Hippocampal formation (tissue), 2 donors: ENCODE measurements at places on chromosomes 3 and 15.

DNA sequence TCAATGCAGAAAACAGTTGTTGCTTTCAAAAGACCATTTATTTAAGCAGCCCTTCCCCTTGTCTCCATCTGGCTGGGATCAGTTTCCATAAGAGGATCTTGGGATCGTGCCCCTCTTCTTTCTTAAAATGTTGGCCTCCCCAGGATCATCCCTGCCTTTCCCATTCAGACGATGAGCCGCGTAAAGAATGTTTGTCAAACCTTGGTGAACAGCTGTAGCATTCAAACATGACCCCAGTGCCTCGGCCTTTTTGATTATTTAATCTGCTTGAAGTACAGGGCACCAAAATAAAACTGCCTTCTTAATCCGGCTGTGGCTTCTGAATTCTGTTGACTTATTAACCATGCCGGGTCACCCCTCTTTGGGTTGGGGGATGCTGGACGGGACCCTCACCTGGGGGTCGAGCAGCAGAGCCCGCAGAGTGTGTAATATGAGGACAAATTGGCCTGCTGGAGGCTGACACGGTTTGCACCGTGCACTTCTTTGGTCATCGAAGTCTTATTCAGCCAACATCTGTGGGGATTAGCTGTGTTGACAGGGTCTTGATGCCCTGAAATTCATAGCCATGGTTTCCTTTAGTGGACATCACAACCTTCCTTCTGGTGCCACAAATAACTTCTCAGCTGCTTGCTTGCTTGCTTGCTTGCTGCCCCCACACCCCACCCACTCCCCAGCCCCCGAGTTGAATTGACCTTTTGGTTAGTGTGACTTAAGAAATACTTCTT lies at the start of gene LRTM1:
Gene LRTM1 (minus strand): TSS at position 14 of the 725 bp plus-strand sequence. CDS start 148 bp downstream, outside the sequence.
- no peak for DNase-seq

GRCh38 chr3:127422663-127423375 lies 135.0 kb upstream of the PRR20G start:
- DNase-seq: no peak

- no peak for DNase-seq
These were observed 6.0 kb downstream of the ADCY5 start for GRCh38 chr3:123442908-123443307.

DNA sequence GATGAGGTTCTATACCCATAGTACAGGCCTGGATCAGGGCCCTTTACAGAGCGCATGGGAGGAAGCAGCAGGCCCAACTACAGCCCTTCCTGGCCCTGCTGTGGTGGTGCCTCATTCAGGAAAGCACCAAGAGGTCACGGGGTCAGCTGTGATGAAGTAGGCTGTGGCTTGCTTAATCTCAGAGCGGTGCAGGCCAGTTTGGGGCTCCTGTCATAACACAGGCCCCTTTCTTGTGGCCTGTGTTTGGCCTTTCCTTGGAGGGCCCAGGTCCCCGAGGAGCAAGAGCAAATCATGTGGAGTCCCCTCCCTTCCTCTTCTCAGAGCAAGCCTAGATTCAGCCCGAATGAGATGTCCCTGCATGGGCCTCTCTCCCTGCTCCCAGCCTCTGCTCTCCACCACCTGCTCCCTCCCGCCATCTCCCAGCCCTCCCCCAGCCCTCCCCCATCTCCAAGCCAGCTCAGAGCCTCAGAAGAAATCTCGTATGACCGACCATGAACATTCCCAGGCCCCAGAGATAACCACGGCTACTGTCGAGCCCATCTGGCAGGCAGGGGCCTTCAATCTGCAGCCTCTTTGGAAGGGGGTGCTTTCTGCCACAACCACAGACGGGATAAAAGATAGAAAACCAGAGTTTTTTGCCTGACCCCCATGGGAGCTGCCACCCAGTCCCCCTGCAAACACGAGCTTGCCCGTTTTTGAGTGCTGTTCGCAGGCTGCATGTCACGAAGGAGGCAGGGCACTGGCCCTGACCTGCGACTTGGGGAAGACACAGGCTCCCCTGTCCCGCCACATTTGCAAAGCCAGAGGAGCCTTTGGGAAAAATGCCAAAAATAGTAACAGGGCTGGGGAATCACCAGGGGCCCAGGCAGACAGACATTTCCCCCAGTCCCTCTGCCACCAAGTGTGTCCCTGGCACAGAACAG lies 32.3 kb upstream of the DUSP7 start:
- no peak for DNase-seq

DNA sequence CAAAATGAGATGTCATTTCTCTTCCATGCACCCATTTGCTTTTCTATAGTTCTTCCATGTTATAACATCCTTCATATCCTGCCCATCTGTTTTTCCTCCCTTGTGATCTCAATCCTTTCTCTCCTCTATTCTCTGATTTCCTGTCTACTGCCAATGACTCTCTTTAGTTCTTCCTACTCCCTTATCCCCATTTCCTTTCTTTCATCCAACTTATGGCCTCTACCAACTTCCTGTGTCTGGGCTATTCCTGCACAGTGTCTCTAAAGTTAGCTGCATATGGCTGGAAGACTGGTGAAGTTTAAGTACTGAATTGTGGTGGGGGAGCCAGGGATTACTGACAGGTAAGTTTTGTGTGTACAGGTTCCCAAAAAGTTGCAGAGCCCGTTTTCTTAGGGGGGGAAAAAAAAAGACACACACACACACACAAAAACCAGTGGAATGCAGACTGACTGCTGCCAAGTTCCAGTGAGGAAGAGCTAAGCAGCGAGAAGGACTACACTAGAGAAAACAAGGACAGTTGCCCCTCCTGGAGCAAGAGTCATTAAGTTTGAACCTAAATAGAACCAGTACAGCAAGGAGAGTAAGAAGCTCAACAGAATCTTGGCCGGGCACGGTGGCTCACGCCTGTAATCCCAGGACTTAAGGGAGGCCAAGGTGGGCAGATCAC lies 28.8 kb downstream of the XRN1 start:
- DNase-seq: no peak

GRCh38 chr15:89360294-89360971 lies 25.8 kb upstream of the POLG start:
- no peak for DNase-seq

- no peak for DNase-seq
These were observed 379.1 kb downstream of the CADM2 start for GRCh38 chr3:85337895-85338294.

DNA sequence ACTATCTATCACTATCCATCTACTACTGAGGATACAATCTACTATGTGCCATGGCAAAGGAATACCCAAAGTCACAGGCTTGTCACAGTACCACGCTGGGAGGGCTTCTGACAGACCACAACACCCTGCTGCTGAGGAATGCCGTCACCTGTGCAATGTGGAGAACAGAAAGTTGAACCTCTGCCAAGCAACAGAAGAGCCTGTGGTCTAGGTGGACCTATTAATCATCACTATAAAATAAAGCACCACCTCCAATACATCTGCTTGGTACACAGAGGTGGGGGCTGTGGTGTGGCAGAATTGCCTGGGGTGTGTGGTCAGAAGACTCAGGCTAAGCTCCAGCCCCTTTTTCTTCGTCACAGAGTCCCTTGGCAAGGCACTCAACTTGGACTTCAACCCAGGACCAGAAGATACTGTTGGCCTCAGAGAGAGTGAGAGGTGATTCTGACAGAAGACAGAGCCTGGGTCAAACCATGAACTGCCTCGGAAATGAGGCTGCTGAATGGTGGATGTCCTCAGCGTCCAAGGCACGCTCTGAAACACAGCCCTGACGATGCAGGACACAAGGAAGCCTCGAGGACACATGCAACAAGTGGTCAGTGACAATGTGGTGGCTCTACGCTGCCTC lies 189.4 kb upstream of the CHRNA7 start:
- no peak for DNase-seq

GRCh38 chr3:182182531-182182968 lies 470.8 kb downstream of the SOX2 start:
- DNase-seq: no peak

DNA sequence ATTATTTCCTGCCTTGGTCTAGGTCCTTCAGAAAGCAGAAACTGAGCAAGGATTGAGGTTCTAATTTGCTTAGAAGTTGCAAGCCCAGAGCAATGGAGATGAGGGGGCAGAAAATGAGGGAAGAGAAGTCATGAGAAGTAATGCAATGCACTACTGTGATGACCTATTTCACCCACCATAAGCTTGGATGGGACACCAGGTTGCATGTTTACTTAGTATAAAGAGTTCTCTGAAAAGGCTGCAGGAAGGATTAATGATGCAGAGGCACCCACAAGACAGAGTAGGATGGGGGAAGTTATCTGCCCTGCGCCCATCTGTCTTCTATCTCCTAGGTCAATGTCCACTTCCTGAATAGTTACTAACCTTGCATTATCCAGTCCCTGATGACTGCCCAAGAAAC lies 84.8 kb upstream of the SNRK start:
- DNase-seq: no peak

- no peak for DNase-seq
These were observed 2.3 kb upstream of the CCR8 start for GRCh38 chr3:39327053-39327745.

DNA sequence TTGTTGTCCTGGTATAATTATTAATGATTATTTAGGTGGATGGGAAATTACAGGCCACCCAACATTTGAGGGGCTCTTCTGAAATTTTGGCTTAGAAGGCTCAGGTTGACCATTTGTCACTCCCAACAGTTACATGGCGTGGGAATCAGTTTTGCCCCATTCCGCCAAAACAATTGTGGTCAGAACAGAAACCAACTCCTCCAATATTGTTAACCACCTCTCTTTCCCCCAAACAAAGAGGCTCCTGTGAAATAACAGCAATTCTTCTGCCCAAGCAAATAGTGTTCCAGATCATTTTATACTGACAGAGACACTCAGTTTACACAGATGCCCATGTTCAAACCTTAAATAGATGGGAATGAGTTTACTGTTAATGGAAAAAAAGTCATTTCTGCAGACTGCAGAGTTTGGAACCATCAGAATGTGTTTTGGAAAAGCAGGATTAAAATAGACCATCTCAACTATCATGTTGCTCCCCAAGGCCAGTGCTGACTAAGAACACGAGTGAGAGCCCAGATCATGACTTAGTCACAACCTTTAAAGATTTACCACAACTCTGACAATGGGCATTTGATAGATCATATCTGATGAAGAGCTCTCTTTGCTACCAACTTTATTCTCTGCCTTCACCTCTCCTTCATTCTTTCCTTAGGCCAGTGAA lies 102.1 kb downstream of the DUT start:
- no peak for DNase-seq

DNA sequence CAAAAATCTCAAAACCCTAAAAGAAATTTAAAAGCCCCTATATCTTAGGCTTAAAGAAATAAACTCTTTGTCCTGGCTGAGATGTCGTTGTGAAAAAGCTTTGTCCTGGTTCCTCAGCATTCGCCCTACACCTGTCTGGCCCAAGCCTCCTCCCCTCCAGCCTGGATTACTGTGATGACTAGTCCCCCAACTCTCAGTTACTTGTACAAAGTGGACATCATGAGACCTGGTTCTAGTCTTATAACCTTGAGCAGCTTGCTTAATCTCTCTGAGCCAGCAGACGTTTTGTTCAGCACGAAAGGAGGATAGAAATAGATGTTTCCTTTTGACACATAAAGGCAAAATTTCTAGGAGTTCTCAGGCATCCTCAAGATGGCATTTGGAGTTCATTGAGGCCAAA lies 51.6 kb downstream of the FILIP1L start:
- DNase-seq: no peak

DNA sequence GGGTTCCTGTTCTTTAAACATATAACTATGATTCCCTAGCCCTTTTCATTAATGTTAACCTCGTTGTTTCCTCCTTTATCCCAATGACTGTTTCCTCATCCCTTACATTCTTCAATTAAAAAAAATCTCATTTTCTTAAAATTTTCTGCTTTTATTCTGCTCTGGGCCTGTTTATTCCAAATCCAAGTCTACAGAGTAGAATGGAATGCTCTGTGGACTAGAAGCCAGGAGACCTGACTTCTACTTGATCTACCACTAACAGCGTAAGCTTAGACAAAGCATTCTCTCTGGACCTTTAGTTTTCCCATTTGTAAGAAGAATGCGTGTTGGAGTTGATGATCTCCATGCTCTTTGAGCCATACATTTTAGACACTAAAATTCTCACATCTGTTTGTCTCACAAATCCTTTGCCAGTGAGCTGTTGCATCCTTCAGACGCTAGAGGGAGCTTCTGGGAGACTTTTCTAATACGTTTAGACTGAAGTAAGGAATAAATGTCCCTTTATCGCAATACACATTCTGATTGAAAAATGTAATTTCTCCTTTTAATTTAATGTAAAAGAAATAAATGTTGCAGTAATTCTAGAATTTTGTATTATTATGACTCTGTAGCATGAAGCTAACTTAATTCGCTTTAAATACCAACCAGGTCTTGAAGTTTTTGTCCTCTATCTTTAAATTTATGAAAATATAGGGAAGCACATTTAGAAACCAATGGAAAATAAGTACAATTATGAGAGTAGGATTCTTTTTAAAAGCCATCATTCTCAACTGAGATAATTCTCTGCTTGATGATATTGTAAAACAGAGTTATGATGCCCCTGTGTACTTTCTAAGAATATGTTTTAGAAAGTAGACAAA lies 21.7 kb upstream of the GMNC start:
- DNase-seq: peak; percentile 11

DNA sequence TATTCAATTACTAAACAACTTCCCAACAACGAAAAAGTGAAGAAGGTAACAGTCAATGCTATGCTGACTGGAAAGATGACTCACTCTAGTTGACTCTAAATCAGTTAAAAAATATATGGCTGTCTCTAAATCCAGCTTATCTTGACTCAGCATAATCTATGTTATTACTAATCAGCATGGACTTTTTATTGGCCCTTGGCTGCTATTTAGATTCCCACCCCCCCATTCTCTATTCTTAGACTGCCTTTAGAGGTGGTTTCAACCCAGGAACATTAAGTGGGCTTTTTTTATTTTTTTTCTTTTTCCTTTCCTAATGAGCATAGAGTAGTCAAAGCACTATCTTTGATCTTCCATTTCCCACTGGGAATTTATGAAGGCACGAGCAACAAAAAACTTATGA lies 1.9 kb downstream of the PCOLCE2 start:
- DNase-seq: no peak

GRCh38 chr15:57626713-57627440 lies 35.2 kb downstream of the MYZAP start:
- DNase-seq: no peak
